Right hindlimb (tissue), 1 donor: ENCODE measurements at places on chromosomes 5 and 9.
A peak's percentile ranks its signal among the peaks of the same experiment; 100 is the strongest.

DNA sequence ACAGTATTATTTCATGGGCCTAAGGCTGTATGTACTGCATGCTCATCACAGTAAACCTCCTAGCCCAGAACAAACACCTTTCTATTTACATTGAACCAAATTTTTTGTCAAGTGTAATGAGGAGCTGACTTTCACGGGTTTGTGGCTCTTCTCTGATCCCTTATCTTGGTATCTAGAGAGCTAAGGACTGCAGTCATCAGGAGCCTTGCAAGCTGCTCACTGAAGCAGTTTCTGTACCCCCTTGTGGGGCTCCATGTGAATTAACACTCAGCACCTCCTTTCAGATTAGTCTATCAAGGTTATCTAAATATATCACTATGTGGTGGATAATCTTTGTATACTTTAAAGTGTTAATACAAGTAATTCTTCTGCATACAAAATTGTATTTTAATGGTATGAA, 108.2 kb downstream of the AUH start:
- no peak for DNase-seq

GRCh38 chr5:136199408-136199807, 6.4 kb upstream of the SMIM32 start:
- no peak for DNase-seq

GRCh38 chr5:95068289-95068910, 216.5 kb downstream of the MCTP1 start:
- no peak for DNase-seq

DNA sequence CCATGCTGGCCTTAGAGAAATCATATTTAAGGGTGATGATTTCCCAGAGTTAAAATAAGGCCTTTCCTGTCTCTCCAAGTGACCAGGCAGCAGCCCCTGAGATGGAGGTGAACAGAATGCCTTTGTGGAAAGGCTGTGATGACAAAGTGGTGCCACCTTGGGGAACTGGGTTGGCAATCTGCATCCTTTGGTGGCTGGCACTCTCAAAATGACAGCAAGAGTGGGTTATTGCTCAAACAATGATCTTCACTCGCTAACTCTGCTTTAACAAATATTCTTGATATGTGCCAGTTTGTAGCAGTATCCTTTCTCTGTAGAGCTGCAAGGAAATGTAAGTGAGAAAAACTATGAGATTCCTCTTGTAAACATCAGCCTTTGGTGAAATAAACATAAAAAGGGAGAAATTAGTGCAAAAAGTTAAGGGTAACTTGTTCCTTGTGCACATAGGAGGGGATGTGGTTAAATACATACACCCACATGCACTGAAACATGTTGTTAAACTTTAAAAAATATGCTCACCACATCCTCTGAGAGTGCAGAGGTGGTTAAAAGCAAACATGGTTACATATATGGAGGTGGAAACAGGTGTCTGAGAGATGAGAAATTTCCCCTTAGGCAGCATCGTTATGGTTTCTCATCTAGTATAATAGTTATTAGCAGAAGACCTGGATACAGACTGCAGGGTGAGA, 373.4 kb upstream of the CTNND2 start:
- DNase-seq = no peak

DNA sequence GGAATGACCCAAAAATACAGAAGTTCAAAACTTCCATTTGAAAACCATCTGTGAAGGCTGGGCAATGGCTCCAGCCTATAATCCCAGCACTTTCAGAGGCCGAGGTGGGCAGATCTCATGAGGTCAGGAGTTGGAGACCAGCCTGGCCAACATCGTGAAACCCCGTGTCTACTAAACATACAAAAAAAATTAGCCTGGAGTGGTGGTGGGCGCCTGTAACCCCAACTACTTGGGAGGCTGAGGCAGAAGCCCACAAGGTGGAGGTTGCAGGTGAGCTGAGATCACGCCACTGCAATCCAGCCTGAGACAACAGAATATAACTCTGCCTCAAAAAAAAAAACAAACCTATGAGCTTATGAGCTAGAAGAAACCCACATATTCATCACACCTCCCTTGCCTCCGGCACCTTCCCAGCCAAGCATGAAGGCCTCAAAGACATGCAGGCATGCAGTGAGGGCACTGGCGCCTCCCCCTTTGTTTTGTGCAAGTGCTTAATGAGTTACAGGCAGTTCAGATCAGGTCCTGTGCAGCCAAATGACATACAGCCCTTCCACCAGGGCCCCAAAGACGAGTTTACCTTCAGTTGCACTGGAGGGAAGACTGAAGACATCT, 9.9 kb downstream of the HNRNPH1 start:
- no peak for DNase-seq

DNA sequence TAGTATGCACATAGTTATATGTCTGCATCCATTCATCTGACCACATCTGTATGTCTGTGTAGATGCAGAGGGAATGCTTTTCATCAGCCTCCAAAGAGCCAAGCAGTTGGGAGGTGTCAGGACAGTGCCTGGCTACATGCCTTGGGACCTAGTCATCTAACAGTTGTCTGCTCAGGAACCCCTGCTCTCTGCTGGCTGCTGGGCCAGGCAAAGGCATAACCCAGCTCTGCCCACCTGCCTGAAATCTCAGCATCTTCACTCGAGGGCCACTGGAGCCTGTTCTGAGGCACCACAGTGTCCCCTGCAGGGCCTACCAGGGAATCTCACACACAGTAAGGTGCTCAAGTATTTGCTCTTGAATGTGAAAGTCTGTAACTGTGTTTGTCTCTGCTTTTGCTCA, 3.7 kb downstream of the C9orf50 start:
- no peak for DNase-seq

DNA sequence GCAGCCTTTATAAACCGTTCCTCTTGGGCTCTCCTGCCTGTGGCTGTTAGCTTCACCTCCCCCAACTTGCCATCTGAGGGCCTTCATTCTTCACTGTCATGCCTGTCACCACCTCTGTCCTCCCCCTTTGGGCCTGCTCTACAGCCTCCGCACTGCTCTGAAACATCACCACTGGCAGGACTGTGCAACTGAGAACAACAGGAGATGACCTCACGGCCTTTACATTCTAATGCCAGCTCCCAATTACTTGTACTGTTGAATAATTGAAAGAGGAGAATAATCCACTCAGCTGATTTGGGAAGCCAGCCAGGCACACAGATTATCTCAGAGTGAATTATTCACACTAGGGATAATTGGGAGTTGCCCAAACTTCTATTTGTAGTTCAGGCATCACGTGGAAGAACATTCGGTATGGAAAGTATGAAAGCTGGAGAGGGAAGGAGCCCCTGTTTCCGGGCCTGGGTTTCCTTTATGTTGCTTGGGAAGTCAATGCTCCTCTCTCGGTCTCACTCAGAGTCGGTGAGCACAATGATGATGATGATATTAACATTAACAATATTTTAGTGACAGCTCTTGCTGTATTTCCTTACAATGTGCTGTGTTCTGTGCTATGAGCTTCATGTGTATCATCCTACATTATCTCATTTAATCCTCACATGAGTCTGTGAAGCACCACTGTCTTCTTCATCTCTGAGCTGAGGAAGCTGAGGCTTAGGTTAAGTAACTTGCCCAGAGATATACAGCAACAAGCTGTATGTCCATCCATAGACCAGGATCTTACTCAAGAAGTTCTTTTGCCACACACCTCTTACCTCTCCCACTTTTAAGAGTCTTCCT, 99.3 kb upstream of the LRRTM2 start:
- peak; percentile 54 for DNase-seq

DNA sequence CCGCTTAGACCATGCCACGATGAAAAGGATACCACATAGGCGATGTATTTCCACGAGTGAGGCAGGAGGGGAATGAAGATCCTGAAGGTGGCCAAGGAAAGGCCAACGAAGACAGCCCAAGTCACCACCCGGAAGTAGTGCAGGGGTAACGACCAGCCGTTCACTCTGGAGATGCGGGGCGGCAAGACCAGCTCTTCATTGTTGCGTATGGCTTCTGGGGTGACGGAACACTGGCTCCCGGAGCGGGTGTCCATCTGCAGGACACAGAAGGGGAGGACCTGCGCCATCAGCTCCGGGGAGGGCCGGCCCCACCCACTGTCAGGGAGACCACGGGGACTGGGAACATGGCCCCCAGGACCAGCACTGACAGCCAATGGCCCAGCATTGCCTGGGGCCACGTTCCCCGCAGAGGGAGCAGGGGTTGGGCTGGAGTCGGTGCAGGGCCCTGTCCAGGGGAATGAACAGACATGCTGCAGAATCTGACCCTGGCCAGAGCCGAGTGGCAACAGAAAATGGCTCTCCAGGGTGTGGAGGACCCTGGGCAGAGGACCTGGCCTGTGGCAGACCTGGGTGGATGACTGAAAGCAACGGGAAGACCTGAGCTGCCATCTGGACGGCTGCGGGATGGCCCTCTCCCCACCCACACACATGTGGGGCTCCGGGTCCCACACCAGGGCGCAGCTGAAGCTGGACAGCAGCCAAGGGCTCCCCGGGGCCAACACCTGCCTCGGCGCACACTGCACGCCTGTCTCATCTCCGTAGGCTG, 17.7 kb downstream of the ZDHHC11B start:
- DNase-seq = peak; percentile 19

- no peak for DNase-seq
These were observed 47.0 kb downstream of the EPB41L4B start for GRCh38 chr9:109273869-109274268.
